ENCODE measurements at places on chromosomes 13 and 19.

DNA sequence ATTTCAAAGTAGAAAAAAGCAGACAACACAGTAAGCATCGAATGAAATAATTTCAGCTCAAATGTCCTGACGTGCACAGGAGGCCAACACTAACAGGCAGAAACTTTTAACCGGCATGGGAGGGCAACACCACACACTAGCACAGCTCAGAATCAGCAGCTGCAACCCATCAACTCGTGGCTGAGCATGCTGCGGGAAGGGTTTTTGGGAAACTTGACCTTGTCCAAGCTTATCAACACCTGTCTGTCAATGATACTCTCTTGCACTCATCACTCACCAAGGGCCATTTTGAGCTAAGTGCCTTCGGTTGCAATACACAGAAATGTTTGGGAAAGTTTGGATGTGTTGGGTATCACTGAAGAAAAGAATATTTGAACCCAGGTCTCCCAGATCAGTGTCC, 483.7 kb downstream of the TSHZ3 start:
- DNase-seq, result no peak

DNA sequence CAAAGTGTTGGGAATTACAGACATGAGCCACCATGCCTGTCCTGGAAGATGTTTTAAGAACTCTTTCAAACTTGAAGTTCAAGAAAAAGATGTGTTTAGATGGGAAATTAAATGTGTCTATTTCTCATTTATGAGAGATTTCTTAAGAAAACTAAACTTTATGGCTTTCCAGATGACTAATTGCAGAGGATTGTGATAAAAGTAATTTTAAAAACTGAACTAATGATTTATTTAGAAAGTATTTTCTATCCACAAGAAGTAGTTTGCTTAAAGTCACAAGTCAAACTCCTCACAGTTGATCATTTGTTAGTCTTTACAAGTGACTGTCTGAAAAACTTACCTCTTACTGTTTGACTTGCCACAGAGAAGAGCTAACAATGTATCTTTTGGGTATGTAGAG, 89.6 kb upstream of the SPRY2 start:
- DNase-seq, result no peak

- DNase-seq, result no peak
Observed at GRCh38 chr19:29259153-29259552, 46.2 kb upstream of the UQCRFS1 start.

- no peak for DNase-seq
Observed at GRCh38 chr13:105112561-105112960, 1422.9 kb downstream of the EFNB2 start.

DNA sequence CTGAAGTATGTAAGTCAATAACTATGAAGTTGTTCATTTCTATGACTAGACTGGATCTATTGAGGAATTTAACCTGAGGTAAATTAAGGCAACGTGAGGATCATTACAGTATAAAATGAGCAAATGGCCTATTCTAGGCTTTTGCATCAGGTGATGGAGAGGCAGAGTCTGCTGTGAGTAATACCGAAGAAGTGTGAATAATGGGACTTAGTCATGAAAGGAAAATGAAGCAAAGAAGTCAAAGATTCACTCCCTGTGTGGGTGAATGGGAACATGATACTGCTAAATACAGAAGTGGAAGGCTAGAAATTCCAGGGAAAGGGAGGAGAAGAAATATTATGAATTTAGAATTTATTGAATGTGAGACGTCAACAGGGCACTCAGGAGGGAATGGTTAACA, 774.1 kb downstream of the LIG4 start:
- DNase-seq, result no peak

DNA sequence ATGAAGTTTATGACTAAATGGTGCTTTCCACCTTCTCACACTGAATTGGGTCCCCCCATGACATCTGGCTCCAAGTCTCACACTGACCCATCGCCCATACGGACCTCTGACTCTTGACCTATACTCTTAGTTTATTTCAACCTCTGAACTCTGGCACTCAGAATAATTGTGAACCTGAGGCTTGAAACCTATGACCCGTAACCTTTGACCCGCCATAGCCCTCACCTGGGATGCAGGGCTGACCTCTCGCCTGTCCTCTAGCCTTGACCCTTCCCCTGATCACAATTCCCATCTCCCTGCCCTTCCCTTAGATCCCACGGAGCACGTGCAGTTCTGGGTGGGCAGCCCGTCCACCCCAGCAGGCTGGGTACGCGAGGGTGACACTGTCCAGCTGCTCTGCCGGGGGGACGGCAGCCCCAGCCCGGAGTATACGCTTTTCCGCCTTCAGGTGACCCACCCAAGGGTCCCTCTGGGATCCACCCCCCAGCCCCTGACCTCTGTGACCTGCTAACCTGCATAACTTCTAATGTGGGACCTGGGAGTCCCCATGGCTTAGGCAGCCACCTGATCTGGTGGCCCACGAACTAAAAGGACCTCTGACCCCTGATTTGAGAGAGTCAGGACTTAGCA, 5.1 kb downstream of the BCAM start:
- DNase-seq, result no peak
